ENCODE measurements at places on chromosomes 6 and 20. TPM values are rescaled to one million over a fixed set of nuclear protein-coding genes. Genes with fewer than 3 reads are reported as not detected.

- H3K4me1 ChIP-seq: no peaks in the 10 kb centered on the region
- no peak overlapping the region for H3K4me3 ChIP-seq
- no peak overlapping the region for H3K27ac ChIP-seq
These were observed 4.8 kb downstream of the CD93 start for GRCh38 chr20:23081263-23081819.

- no peak overlapping the region for H3K4me3 ChIP-seq
- peaks cover 24% of the 10 kb centered on the region for H3K36me3 ChIP-seq
- no peaks in the 10 kb centered on the region for H3K27me3 ChIP-seq
- H3K27ac ChIP-seq: peak overlapping the region; percentile 36
These were observed 74.7 kb downstream of the STXBP5 start for GRCh38 chr6:147278891-147279290.

DNA sequence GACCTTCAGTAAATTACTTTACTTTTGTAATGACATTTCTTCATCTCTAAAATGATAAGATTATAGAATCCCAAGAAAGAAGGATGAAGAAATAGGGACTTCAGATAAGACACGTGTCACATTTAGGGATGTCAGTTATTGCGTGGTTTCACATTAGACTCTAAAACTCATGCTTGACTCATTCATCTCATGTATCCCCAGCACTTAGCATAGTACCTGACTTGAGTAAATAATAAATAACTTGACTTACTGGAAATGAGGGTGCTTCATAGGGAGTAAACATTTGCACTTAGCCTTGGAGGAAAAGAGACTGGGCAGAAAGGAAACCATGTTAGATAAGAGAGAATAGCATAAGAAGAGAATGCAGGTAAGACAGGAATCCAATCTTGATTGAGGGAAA is 37.2 kb downstream of the VTA1 start:
- H3K4me1 ChIP-seq: no peaks in the 10 kb centered on the region
- H3K36me3 ChIP-seq: peaks cover 13% of the 10 kb centered on the region
- H3K4me3 ChIP-seq: no peak overlapping the region
- H3K27ac ChIP-seq: no peak overlapping the region
- DNase-seq: no peak

DNA sequence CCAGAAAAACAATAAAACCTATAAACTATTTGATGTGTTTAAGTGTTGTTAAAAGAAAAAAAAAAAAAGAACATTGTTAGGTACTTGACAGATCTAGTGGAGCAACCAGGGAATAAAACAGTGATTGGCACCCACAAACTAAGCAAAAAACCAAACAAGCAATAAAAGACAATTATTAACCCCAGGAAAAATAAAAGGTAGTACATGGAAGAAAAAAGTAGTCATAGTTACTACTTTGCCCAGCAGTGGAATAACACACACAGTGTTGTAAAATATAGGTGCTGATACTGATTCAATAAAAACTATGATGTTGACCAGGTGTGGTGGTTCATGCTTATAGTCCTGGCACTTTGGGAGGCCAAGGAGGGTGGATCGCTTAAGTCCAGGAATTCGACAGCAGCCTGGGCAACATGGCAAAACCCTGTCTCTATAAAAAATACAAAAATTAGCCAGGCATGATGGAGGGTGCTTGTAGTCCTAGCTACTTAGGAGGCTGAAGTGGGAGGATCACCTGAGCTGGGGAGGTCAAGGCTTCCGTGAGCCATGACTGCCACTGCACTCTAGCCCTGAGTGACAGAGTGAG is 43.9 kb downstream of the PIGU start:
- no peak overlapping the region for H3K27ac ChIP-seq
- H3K4me3 ChIP-seq: no peak overlapping the region
- DNase-seq: no peak
- 0 out of 2 replicates have a peak, but pooled peaks cover 8% of the 10 kb centered on the region for H3K36me3 ChIP-seq

Gene KHDC1
- total RNA-seq: 0.13 TPM

Gene RAET1L
- total RNA-seq: not detected

GRCh38 chr6:1175877-1176276 is 136.0 kb upstream of the FOXQ1 start:
- no peak overlapping the region for H3K4me3 ChIP-seq
- no peak overlapping the region for H3K27ac ChIP-seq
- no peaks in the 10 kb centered on the region for H3K36me3 ChIP-seq

Gene C20orf144
- total RNA-seq: 0.63 TPM

DNA sequence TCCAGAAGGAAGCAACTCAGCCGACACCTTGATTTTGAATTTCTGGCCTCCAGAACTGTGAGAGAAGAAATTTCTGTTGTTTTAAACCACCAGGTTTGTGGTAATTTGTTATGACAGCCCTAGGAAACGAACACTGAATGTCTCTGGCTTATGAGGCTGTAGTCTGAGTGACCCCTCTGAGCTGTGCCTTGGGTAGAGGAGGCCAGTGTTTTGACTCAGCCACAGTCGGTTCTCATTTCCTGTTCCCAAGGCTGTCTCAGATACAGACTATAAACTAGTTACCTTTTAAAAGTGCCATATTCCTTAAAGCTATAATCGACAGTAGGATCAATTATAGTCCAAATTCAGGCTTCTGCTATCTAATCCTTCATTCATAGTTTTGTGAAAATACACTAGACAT is 391.2 kb upstream of the MAP3K7 start:
- no peak for DNase-seq
- no peaks in the 10 kb centered on the region for H3K36me3 ChIP-seq
- H3K27me3 ChIP-seq: no peaks in the 10 kb centered on the region
- no peak overlapping the region for H3K4me3 ChIP-seq
- no peak overlapping the region for H3K27ac ChIP-seq

GRCh38 chr6:105372849-105373182 is 30.1 kb downstream of the PREP start:
- peaks cover 17% of the 10 kb centered on the region for H3K36me3 ChIP-seq
- no peak overlapping the region for H3K4me3 ChIP-seq
- H3K27ac ChIP-seq: no peak overlapping the region
- peaks cover 14% of the 10 kb centered on the region for H3K4me1 ChIP-seq
- no peaks in the 10 kb centered on the region for H3K27me3 ChIP-seq

- no peak for DNase-seq
- H3K27ac ChIP-seq: no peak overlapping the region
- no peaks in the 10 kb centered on the region for H3K4me1 ChIP-seq
- H3K36me3 ChIP-seq: no peaks in the 10 kb centered on the region
These were observed 355.2 kb downstream of the ADGRB3 start for GRCh38 chr6:68990317-68990716.

Gene RALGAPB
- 20.2 TPM for total RNA-seq

GRCh38 chr6:156336089-156336488 is 441.1 kb upstream of the ARID1B start:
- no peaks in the 10 kb centered on the region for H3K36me3 ChIP-seq
- DNase-seq: no peak
- H3K27me3 ChIP-seq: no peaks in the 10 kb centered on the region
- no peak overlapping the region for H3K4me3 ChIP-seq
- no peak overlapping the region for H3K27ac ChIP-seq
- no peaks in the 10 kb centered on the region for H3K4me1 ChIP-seq

Gene LAMA4
- total RNA-seq: 440 TPM

DNA sequence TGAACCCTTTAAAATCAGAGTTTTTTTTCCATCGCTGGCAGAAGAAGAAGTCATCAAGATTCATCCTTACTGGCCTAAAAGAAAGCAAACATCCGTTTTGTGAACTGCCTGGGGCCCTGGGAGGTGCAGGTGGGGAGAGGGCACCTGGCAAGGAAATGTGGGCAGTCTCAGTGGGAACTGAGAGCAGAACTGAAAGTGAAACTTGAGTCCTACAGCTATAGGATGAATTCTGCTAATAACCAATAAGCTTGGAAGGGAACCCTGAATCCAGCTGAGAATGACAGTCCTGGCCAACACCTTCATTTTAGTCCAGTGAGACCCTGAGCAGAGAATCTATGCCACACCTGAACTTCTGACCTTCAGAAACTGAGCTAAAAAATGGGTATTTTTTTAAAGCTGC is 130.1 kb upstream of the ASCC3 start:
- no peaks in the 10 kb centered on the region for H3K27me3 ChIP-seq
- H3K4me1 ChIP-seq: no peaks in the 10 kb centered on the region
- H3K27ac ChIP-seq: no peak overlapping the region

Gene DEFB124
- total RNA-seq: not detected

Gene RBPJL
- not detected for total RNA-seq

DNA sequence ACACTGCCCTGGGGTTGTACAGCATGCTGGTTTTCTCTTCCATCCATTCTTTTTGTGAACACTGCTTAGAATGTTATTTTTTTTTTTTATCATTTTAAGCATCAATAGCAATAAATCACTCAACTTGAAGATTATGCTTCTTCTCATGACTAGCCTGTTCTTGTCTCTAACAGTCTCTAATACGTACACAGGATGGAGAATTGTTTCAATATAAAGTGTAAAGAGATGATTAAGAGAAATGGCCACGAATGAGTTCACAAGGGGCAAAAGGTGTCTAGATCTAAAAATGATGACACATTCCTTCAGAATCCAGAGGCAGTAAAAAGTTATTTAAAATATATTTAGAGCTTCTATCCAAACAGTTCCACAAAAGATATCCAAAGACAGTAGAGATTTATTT is 390.2 kb downstream of the HDGFL1 start:
- no peaks in the 10 kb centered on the region for H3K36me3 ChIP-seq
- no peak overlapping the region for H3K4me3 ChIP-seq
- no peak for DNase-seq
- no peaks in the 10 kb centered on the region for H3K4me1 ChIP-seq

Gene PLN
- not detected for total RNA-seq

DNA sequence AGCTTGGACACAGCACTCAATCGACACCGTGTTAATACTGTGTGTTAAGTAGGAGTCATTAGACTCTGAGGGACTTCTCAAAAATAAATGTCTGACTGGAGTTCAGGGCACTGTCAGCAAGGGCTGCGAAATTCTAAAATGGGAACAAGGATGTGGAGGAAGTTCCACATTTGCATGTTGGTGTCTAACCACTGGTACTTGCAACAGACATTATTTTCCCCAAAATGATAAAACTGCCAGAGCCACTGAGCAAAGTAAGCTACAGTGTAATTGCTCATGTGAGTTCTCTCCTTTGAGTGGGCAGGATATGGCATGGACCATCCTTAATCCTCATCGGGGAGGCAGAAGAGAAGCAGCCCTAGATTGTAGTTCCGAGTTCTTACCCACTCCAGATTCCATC is 215.9 kb downstream of the SLC24A3 start:
- peaks cover 4% of the 10 kb centered on the region for H3K4me1 ChIP-seq
- no peaks in the 10 kb centered on the region for H3K27me3 ChIP-seq
- DNase-seq: no peak
- H3K4me3 ChIP-seq: no peak overlapping the region
- H3K36me3 ChIP-seq: no peaks in the 10 kb centered on the region

Gene SLC13A3
- total RNA-seq: 0.89 TPM

Gene LRFN2
- total RNA-seq: not detected

- no peaks in the 10 kb centered on the region for H3K36me3 ChIP-seq
- H3K27me3 ChIP-seq: no peaks in the 10 kb centered on the region
- H3K27ac ChIP-seq: no peak overlapping the region
- peak; percentile 86 for DNase-seq
- H3K4me3 ChIP-seq: peak overlapping the region; percentile 43
These were observed 37.7 kb downstream of the PMEPA1 start for GRCh38 chr20:57672164-57672563.

GRCh38 chr6:99882128-99882702 is 111.8 kb downstream of the MCHR2 start:
- H3K4me1 ChIP-seq: no peaks in the 10 kb centered on the region
- H3K27ac ChIP-seq: no peak overlapping the region
- H3K4me3 ChIP-seq: no peak overlapping the region
- 0 out of 2 replicates have a peak, but pooled peaks cover 6% of the 10 kb centered on the region for H3K27me3 ChIP-seq
- H3K36me3 ChIP-seq: no peaks in the 10 kb centered on the region
- DNase-seq: no peak

DNA sequence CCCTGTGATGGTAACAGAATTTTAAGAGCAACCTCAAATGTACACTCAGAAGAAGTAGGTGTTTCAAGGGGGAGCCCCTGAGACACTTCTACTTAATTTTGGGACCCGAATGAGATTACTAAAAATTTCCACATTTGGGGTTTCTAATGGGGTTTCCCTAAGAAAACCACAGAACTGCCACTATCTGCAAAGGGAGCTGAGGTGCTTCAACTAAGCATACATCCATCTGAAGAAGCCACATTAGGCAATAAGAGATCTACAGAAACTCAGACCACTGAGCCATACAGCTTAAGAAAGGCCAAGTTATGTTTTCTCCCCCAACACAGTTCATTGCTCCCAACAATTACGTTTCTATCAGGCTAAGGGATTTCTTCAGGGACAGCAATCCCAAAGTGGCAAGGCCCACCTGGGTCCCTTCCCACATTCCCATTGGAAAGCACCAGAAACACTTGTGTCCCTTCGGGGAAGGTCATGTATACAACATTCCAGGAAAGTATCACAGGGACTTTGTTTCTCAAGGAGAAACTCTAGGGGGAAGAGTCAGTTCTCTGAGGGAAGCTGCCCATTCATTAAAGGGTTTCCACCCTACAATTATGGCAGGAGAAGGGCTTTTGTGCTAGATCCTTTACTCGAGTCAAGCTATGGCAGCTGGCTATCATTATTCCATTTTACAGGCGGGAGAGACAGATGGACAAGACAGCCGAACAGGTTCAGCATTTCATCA is 5.0 kb downstream of the BCL2L1 start:
- H3K4me3 ChIP-seq: 0 out of 2 replicates have a peak overlapping the region, but pooled peaks have one; percentile 18
- H3K27me3 ChIP-seq: no peaks in the 10 kb centered on the region
- no peak for DNase-seq
- H3K36me3 ChIP-seq: peaks cover 2% of the 10 kb centered on the region
- no peak overlapping the region for H3K27ac ChIP-seq
- H3K4me1 ChIP-seq: peaks cover 68% of the 10 kb centered on the region

Gene SPATA25
- total RNA-seq: not detected

Gene BPIFB1
- total RNA-seq: not detected

- H3K36me3 ChIP-seq: no peaks in the 10 kb centered on the region
- H3K27me3 ChIP-seq: no peaks in the 10 kb centered on the region
- no peak for DNase-seq
- no peak overlapping the region for H3K4me3 ChIP-seq
- H3K4me1 ChIP-seq: peaks cover 8% of the 10 kb centered on the region
These were observed 245.2 kb downstream of the PHACTR1 start for GRCh38 chr6:12961761-12962160.

GRCh38 chr6:28737750-28738395 is 185.9 kb downstream of the TRIM27 start:
- no peaks in the 10 kb centered on the region for H3K36me3 ChIP-seq
- no peak for DNase-seq
- no peaks in the 10 kb centered on the region for H3K4me1 ChIP-seq
- H3K27ac ChIP-seq: no peak overlapping the region

Gene KIF13A
- total RNA-seq: 46.0 TPM

GRCh38 chr6:169994739-169995138 is 243.3 kb downstream of the ERMARD start:
- H3K27ac ChIP-seq: no peak overlapping the region
- H3K4me1 ChIP-seq: no peaks in the 10 kb centered on the region
- H3K27me3 ChIP-seq: 0 out of 2 replicates have a peak, but pooled peaks cover 6% of the 10 kb centered on the region
- no peaks in the 10 kb centered on the region for H3K36me3 ChIP-seq

DNA sequence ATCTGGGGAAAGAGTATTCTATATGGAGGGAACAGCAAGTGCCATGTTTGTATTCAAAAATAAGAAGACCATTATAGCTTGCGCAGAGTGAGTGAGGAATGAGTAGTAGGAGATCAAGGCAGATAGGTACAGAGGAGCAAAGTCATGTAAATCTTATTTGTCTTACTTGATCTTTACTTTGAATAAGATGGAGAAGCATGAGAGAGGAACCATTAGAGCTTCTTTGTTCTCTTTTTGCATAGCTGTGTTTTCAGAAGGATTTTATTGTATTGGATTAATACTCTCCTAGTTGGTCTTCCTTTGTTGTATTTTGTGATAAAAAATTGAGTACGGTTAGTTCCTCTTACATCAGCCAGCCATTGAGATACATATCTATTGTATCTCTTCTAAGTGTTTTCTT is 88.4 kb downstream of the SCAF8 start:
- no peak overlapping the region for H3K4me3 ChIP-seq
- H3K27ac ChIP-seq: no peak overlapping the region
- no peak for DNase-seq
- H3K27me3 ChIP-seq: no peaks in the 10 kb centered on the region
- peaks cover 65% of the 10 kb centered on the region for H3K36me3 ChIP-seq
- H3K4me1 ChIP-seq: no peaks in the 10 kb centered on the region
